ENCODE measurements at places on chromosomes 2 and 18. TPM values are rescaled to one million over a fixed set of nuclear protein-coding genes. Genes with fewer than 3 reads are reported as not detected.

DNA sequence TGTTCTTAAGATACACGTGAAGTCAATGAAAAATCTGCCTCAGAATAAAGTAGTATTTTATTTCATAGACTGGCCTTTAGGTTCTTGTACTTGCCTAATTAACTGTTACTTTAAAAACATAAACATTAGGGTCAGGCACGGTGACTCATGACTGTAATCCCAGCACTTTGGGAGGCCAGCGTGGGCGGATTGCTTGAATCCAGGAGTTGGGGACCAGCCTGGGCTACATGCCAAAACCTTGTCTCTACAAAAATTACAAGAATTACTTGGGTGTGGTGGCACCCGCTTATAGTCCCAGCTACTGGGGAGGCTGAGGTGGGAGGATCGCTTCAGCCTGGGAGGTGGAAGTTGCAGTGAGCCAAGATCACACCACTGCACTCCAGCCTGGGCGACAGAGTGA lies 16.0 kb upstream of the SNORC start:
- DNase-seq: no peak

GRCh38 chr2:22110244-22110651 lies 986.5 kb downstream of the TDRD15 start:
- DNase-seq: no peak

The EGR4 gene
- not detected for total RNA-seq

- DNase-seq: no peak
Observed at GRCh38 chr2:45567974-45568789, 42.9 kb downstream of the SRBD1 start.

- peak; percentile 13 for DNase-seq
Observed at GRCh38 chr2:238704471-238705225, 143.2 kb upstream of the TWIST2 start.

GRCh38 chr2:65666156-65666725 lies 233.8 kb upstream of the SPRED2 start:
- no peak for DNase-seq

The C1QL2 gene
- total RNA-seq: 0.66 TPM

The BOK gene
- total RNA-seq: 40.3 TPM

DNA sequence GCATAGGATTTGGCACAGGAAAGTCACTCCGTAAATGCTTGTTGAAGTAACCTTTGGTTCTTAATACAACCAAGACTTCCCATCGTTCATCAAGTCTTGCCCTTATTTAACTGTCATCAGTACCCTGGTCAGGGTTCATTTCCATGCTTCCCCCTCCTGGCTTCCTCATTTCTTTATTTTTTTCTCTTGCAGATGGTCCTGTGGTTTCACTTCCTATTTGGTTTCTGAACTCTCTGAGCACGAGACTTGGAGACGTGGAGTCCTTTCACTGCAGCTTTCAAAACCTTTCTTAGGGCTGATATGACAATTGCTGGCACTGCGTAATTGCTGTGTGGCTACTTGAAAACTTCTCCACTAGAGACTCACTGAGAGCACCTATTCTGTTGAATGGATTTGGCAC lies 59.9 kb upstream of the PID1 start:
- DNase-seq: no peak

DNA sequence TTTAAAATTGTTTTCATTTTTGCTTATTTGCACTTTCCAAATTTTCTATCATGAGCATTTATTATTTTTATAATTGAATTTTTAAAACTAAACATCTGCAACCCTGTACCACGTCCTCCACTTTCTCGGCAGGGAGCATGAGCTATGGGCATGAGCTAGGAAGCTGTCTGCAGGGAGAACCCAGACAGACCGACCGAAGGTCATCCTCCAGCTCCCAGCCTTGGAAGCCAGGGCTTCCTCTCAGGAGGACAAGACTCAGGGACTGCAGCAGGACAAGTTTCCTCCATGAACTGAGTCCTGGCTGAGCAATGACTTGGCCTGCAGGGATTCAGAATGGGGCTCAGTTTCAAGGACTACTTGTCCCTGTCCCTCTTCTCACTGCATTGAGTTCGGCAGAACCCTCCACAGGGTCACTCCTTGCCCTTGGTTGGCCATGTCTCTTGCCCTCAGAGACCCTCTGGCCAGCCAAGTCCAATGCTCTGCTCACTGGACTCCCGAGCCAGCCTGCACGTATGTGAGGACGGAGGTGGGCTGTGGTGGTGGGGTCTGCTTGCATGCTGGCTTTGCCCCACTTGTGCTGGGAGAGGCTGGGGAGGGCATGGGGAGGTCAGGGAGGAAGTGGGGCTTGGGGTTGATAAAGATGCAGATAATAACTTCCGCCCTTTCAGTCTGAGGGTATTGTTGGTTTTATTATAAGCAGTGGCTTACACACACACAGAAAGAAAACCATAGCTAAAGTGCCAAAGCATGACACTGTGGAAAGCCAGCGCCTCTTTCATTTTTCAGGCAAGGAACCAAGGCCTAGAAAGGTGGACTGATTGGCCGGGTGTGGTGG lies 6.6 kb downstream of the NMUR1 start:
- DNase-seq: no peak

- no peak for DNase-seq
Observed at GRCh38 chr2:36392571-36393255, 37.1 kb downstream of the CRIM1 start.

GRCh38 chr2:10933700-10934225 lies 22.0 kb downstream of the KCNF1 start:
- DNase-seq: no peak

DNA sequence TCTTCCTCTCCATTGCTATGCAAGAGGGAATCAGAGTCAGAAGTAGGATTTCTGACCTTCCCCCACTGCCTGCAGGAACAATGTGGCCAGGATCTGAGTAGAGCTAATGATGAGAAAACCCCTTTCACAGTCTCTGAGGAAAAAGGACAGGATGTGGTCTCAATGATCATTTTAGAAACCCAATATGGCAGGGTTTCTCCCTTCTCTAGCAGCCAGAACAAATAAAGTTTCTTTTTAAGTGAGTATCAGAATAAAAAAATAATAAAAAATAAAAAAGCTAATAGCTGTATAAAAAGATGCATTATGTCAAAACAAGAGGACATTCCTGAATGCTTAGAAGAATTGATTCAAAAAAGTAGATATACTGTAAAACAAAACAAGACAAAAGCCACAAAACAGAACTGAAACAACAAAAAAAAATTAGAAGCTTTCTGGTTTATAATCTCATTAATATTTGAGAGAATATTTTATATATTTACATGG lies 1124.9 kb upstream of the ZEB2 start:
- DNase-seq: no peak

DNA sequence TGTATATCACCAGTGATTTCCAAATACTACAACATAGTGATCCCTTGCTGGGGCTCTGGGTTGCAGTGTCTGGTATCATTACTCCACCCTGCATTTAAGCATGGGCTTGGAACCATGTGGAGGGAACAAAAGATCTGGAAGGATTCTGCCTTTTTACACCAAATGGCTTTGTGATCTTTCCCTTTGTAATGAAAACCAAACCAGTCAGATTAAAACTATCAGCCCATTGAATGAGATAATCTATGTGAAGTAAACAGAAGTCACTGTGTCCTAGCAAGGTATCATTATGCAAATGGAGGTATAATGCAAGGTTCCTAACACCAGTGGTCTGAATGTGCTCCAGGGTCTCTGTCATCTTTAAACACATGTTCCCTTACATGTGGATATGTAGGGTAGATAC lies 474.7 kb upstream of the TNP1 start:
- DNase-seq: no peak

DNA sequence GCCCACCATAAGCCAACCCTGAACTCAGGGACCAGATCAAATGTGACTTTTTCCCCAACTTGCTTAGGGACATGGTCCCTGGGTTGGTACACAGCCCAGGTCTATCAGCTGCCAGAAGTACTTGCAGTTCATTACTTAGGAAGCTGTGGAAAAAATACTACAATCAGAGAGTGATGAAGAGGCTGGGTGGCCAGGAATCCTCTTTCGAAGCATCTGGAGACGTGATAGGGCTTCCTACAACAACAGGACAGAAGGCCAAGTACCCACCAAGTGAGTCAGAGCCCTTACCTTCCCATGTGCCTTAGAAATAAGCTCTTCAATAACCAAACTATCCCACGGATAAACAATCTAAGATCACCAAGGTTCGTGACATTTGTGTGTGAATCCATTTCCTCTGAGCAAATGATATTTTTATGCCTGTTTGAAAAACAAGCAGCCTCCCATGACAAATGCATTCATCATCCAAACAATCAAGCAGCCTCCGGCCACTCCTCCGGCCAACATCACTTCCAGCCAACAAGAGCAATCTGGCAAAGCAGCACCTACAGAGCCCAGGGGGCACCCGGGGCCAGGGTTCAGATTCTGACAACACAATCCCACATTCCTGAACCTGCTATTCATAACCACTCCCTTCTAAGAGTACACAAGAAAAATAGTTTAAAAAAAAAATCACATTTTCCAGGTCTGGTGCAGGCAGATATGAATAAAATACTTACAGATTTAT lies 26.4 kb downstream of the TBC1D8 start:
- peak; percentile 65 for DNase-seq

All from breast epithelium (tissue), 4 donors.